Activated CD4-positive, alpha-beta T cell treated with anti-CD3 and anti-CD28 coated beads, Interleukin-2, amount 10 ng/mL, durations not matched to agents 24 days and 14 days (primary cell): ENCODE measurements at places on chromosomes 4 and X. TPM values are rescaled to one million over a fixed set of nuclear protein-coding genes. Genes with fewer than 3 reads are reported as not detected.

DNA sequence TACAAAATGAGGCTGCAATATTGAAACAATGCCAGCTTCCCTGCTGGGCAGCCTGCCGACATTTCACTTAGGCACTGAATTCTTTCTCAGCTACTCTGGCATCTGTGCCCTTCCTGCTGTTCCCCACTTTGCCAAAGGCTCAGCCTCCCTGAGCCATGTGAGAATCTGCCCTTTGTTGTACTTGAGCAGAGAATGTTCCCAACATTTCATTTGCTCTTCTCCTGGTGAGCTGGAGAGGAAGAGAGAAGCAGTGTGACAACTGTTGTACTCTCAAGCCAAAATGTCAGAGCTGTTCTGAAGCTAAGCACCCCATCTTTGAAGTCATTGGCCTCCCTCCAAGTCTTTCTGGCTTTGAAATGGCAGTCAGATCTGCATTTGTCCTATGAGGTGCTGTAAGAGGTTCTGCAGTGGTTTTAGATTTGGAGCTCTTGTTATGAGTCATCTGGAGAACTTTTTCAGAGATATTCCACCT is 32.5 kb downstream of the LANCL3 start:
- DNase-seq: no peak

DNA sequence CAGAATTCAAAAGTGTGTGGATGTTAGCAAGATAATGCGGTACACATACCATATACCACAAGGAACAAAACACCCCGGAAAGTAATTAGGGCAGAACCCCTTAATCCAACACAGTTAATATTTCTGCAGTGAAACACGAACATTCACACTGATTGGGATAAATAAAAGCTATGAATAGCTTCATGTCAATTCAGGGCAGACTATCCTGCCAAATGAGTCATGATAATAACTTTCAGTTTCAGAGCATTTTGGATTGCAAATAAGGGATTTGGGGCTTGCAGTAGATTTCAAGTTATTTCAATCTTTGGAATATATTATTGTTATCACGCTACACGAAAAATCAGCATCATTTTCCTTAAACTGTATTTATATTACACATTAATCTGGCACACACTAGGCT is 24.3 kb downstream of the IRF2 start:
- DNase-seq: no peak

- DNase-seq: no peak
Measured at GRCh38 chrX:149453030-149453429, 52.1 kb downstream of the IDS start.

Gene NEIL3
- total RNA-seq: 15.5 and 17.0 TPM in 2 replicates

DNA sequence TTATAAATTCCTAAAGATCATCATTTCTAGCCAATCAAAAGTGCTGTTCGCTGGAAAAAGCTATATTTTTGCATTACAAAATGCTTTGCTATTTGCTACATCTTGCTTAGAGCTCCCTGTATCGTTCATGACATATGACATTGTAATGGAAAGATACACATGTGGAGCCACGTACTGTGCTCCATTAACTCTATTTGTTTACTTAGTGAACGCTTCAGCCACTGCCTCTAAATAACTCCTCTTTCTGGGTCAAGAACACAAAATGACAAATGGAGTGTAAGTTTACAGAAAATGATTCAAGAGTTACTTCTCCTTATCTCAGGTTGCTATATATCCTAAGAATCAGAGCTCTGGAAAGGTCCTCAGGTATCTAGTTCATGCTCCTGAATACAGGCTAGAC is 329.1 kb upstream of the SMIM31 start:
- no peak for DNase-seq

GRCh38 chr4:3572363-3572762 is 40.1 kb upstream of the LRPAP1 start:
- DNase-seq: no peak

DNA sequence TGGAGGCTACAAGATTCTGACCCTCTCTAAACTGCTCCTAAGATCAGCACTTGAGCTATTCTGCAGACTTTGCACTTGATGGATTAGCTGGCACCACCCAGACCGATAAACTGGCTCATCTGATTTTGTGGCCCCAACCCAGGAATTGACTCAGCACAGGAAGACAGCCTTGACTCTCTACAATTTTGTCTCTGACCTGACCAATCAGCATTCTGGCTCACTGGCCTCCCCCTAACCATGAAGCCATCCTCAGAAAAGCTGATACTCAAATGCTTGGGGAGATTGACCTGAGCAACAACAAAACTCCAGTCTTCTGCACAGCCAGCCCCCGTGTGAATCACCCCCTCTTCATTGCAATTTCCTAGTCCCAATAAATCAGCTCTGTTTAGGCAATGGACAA is 195.4 kb upstream of the PPP1R2C start:
- DNase-seq: no peak

Gene GLRB
- not detected in 2 replicates for total RNA-seq

Gene KLHL4
- not detected in 2 replicates for total RNA-seq

Gene DCHS2
- not detected in 2 replicates for total RNA-seq

DNA sequence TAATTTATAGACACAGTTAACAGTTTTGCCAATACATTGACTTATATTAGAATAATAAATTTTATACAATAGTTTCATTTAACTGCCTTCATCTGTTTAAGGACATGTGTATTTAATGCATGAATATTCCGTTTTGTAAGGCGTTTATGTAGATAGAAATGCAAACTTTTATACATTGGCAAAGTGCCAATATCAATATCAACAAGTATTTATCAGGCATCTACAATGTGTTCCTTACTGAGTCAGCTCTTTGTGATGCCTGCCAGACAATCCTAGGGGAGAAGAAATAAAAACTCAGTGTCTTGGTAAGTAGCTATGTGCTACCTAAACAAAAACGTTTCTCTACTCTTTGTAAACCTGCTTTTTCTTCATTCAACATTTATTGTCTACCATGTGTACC is 1142.2 kb downstream of the C4orf33 start:
- DNase-seq: no peak

Gene LINC00632
- 5.1 and 5.8 TPM in 2 replicates for total RNA-seq

DNA sequence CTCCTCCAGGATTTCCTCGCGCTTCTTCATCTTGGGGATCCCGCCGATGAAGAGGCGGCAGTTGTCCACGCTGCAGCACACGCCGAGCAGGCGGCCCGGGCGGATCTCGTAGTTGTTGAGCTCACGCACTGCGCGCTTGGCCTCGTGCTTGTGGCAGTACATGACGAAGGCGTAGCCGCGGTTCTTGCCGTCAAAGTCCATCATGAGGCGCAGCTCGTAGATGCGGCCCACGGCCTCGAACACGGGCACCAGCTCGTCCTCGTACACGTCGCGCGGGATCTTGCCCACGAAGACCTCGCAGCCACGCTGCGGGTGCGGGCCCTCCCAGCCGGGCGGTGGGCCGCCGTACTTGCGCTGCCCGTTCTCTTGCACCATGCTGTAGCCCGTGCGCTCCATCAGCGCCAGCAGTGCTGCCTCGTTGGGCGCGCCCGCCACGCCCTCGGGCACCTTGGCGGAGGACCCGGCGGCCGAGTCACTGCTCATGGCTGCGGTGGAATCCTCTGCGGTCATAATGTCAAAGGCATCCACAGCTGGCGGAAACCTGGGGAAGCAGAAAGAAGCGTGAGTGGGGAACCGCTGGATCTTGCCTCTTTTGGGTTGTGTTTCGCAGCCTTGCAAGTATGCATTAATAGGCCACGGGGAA is 103.4 kb downstream of the CHRNA9 start:
- no peak for DNase-seq

GRCh38 chr4:182903013-182903412 is 14.2 kb downstream of the DCTD start:
- no peak for DNase-seq

- no peak for DNase-seq
Measured at GRCh38 chrX:74338852-74339251, 34.9 kb downstream of the ZCCHC13 start.

Gene IBSP
- total RNA-seq: not detected in 2 replicates

Gene SHROOM2
- not detected in 2 replicates for total RNA-seq

DNA sequence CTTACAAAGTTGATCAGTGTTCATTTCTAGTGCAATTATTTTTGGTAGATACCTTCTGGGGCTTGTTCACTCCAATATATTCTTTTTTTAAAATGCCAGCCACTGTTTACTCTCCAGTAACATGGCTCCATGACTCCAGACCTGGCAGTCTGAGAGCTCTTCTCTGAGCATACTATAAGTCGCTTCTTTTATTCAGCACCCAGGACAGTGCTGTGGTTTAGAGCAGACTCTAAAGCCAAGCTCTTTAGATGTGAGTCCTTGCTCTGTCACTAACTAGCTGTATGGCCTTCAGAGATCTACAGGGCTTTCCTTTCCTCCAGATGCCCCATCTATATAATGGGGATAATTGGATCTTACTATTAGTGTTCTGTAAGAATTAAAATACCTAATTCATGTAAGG is 200.2 kb upstream of the FAM241A start:
- DNase-seq: no peak

DNA sequence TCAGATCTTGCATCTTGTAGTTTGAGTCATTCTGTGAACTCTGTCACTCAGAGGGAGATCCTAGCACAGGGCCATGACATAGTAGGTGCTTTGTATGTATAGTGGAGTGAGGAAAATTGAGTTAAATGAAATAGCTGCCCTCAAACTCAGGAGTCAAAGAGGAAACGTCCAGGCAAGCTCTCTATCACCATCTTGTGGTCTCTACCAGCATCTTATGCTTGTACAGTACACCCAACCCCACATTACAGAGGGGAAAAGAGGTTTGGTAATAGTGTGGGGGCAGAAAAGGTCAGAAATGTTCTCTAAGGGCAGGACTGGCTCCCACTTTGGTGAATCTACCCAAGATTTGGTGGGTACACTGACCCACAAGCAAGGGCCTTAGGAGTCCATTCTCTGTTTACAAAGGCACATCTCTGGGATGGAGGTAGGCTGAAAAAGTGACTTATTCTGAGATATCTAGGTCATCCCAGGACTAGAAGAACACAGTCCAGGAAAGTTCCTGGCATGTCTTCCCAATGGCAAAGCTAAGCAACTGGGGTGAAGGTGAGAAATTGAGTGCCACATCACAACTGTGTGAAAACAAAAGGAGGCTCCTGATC is 131.8 kb downstream of the OR13H1 start:
- DNase-seq: no peak

DNA sequence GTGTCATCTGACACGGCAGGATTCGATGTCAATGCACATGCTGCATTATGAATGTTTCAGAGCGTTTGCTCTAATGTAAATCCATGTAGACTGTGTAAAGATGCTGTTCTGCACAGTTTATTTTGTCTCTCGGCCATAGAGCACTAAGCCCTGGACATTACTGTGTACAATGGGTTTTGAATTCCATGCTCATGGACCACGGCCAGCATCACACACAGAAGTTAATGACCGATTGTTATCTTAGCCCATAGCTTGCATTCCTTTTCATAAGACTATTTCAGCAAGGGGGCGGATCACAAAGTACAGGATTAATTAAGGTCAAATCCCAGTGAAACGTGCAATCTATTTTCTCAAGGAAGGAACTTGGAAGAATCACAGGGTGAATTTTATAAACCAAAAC is 286.1 kb upstream of the TENM3 start:
- no peak for DNase-seq

Gene YIPF7
- total RNA-seq: not detected in 2 replicates
